Urinary bladder (tissue), 4 donors: ENCODE measurements at places on chromosomes 4 and X. TPM values are rescaled to one million over a fixed set of nuclear protein-coding genes. Genes with fewer than 3 reads are reported as not detected.

GRCh38 chr4:13430834-13431568 lies 53.1 kb downstream of the RAB28 start:
- no peak for DNase-seq

DNA sequence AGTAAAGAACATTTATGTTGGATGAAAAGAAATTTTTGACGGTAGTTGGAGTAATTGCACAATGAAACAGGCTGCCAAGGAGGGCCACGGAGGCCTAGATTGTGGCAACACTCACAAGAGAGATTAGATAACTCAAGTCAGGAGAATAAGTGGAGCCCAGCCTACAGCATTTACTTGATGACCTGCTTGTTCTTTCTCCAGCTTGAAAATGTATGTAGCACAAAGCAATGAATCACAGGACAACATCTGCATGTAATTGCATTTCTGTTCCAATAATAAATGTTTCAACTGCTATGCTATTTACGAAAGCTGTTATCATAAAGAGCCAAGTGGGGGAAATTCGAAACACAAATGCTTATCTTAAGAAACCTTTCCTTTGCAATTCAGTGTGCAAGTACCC lies 221.2 kb upstream of the MID1 start:
- DNase-seq, result no peak

Gene ASB9
- total RNA-seq, result 3.4 TPM

Gene BMP3
- total RNA-seq, result 19.1 TPM

Gene GPR50
- total RNA-seq, result 0.26 TPM

Gene TCP11X2
- not detected for total RNA-seq

Gene USP17L18
- not detected for total RNA-seq

DNA sequence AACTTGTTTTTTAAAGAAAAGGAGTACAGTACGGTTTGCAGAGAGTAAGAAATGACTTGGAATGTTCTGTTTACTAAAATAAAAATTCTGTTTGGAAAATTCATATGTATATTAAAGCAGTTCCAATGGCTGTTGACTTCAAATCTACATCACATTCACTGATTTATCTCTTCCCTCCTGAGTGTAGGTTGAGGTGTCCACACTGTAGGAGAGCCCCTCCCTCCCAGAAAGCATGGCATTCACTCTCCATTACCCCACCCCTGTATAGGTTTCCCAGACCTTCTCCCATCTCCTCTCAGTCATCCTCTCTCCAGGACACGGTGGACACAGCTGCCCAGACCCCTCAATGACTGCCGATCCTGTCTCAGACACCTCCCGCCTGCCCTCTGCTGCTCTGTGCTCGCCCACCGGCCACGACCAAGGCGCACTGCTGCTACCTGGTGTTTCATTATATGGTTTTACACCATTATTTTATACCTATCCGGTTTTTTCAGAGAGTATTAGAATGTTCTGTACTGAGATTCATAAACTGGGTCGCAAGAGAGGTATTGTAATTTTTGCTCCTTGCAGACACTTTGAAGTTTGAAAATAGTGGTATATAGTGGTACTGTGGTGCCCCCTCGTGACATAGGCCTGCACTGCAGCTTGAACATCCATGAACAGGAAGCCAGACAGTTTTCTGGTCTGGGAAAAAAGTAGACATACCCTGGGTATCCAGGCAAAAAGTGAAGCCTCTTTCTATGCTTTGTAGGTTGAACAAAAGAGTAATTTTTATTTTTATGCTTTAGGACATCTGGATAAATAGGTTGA lies 38.8 kb upstream of the BEX4 start:
- DNase-seq, result no peak

Gene GRIA2
- 16.4 TPM for total RNA-seq

DNA sequence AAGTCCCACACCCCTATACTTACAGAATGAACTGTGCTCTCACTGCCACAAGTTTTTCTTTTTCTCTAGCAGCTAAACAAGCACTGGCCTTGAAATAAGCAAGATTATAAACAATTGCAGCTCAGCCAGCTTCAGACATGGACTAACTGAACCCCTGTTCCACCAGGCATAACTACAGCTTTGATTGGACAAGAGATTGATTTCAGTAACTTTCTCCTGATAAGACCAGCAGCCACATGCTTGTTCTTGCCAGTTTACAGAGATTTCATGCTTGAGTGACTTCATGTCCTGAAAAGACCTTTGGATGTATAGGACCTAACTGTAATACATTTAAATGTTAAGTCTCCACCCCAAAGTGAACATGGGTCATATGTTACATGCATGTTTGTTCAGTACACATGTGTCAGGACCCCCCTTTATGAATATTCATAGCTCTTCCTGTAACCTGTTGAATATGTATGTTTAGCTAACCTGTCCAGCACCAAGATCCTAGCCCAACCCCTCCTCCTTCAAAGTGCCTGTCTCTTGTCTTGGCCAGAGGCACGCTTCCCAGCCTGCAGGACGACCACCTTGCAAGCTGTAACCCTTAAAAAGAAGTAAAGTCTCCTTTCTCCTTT lies 27.9 kb downstream of the ZNF275 start:
- DNase-seq, result no peak

GRCh38 chr4:17708992-17709762 lies 72.2 kb downstream of the FAM184B start:
- DNase-seq, result no peak

Gene FGB
- not detected for total RNA-seq

DNA sequence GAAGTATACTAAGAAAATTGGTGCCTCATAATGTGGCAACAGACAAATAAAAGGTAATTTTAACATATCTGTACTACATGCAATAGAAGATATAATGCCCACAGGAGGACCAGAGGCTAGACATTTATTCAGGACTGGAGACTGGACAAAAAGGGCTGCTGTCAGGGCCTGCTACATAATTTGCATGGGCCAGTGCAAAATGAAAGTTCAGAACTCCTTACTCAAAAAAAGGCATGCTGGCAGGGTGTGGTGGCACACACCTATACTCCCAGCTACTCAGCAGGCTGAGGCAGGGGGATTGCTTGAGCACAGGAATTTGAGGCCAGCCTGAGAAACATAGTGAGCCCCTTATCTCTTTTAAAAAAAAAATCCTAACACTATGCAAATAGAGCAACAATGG lies 12.4 kb upstream of the MAOA start:
- DNase-seq, result no peak

GRCh38 chr4:84232309-84233095 lies 266.6 kb downstream of the NKX6-1 start:
- DNase-seq, result no peak

DNA sequence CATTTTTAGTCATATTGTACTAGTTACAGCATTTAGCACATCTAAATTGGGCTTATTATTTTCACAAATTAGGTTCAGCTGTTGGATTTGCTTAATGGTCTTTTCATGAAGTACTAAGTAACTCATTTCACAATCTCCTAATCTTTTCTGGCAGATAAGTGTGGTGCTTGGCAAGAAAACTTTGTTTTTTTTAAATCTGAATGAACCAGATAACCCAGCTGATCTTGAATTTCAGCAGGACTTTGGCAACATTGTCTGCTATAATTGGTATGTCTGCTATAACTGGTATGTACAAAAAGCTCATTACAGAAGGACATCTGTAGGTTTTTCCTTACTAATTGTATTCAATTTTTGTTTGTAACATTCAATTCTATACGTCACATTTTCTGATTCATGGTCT lies 22.7 kb downstream of the WDR19 start:
- no peak for DNase-seq

Gene ADAMTS3
- 6.3 TPM for total RNA-seq

DNA sequence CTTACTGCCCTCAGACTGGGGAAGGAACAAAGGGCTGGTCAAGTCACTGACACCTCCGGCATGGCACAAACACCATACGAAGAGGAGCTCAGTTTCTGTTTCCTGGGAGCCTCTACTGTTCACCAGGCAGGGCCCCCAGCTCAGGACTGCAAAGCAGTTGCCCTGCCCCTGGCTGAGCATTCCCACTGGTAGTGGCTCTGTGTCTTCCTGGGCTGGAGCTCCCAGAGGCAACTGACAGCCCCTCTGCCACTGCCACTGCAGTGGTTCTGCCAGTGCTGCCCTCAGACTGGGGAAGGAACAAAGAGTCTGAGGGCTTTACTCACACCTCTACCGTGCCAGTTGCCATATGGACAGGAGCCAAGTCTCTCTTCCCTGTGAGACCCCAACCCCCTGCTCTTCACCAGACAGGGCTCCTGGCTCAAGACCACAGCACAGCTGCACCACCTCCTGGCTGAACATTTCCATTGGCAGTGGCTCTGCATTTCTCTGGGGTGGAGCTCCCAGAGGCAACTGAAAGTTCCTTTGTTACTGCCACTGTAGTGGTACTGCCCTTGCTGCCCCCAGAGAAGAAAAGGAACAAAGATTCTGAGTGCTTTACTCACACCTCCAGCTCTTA lies 67.9 kb downstream of the SMARCA5 start:
- no peak for DNase-seq

Gene XAGE1A
- total RNA-seq, result not detected

DNA sequence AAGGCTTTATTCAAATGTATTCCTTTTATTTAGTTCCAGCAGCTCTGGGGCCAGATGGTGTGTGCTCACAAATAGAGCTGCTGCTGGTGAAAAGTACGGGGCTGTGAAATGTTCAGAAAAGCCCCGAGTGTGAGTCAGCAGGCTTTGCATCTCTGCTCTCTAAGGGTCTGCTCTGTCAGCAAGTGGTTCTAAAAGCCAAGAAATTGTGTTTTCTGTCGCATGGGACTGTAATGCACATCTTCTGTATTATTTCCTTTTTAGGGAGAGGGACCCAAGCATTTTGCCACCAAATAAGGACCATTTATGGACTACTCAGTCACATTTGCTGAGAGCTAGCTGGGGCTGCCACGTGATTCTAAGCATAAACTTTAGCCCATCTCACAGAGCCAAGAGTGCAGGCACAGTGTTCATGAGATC lies 82.9 kb upstream of the NHS start:
- no peak for DNase-seq

Gene LRP2BP
- 5.4 TPM for total RNA-seq

DNA sequence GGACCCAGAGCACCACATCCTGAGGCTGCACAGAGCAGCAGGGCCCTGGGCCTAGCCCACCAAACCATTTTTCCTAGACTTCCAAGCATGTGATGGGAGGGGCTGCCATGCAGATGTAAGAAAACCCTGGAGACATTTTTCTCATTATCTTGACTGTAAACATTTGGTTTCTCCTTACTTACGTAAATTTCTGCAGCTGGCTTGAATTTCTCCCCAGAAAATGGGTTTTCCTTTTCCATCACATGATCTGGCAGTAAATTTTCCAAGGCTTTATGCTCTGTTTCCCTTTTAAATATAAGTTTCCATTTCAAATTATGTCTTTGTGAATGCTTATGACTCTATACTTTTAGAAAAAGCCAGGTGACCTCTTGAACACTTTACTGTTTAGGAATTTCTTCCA lies 945.9 kb upstream of the NDST4 start:
- DNase-seq, result no peak

GRCh38 chrX:48589482-48590162 lies 7.7 kb upstream of the WDR13 start:
- DNase-seq, result no peak

DNA sequence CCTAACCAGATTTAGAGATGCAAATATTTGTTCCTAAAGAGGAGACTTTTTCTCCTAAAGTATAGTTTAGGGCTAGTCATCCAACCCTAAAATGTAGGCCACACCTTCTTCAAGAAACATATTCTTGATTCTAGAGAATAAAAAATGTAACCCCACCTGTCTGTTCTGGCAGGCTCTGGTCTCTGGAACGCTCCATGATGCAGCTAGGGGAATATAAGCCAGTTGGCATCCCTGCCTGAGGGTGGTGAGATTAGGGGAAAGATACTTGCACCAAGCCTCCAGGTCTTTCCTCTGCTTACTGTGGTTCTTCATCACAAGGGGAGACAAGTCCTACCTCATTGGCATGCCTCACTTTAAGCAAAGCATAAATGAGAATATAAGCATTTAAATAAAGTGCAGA lies 21.2 kb upstream of the TBC1D9 start:
- no peak for DNase-seq

GRCh38 chr4:29861307-29861706 lies 858.9 kb upstream of the PCDH7 start:
- no peak for DNase-seq

GRCh38 chr4:180436361-180436760 lies 1806.8 kb upstream of the TENM3 start:
- no peak for DNase-seq

DNA sequence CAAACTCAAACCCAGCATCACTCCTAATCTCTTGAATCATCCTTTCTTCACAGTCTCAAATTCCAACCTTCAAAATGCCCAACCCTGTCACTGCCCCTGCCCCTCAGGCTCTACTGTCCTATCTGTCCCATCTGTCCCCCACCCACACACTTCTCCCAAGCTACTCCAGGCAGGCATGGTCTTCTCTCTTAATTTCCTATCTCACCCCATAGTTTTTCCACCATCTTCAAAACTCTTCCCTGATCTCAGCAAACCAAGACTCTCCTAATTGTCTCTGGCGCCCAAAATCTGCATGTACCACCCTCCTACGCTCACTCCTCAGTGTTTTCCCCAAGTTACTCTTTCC lies 644 bp downstream of the LAMP2 start:
- DNase-seq, result no peak

Gene KLF8
- total RNA-seq, result 9.6 TPM

DNA sequence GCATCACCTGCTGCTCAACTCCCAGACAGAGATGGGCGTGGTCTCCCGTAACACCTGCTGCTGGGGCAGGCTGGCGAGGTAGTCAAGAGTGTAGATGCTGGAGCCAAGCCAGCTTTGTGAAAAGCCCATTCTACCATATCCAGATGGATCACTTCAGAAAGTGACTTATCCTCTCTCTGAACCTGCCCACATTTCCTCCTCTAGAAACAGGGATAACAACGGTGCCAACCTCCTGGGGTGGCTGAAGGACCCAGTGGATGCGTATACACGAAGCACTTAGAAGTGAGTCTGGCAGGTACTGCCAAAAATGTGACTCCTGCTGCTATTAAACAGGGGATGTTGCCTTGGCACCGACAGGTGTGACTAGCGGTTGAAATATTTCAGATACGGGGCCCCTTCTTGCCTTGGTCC lies 95.8 kb downstream of the SORBS2 start:
- DNase-seq, result no peak

GRCh38 chr4:13143222-13144070 lies 340.7 kb downstream of the RAB28 start:
- no peak for DNase-seq

- DNase-seq, result no peak
Measured at GRCh38 chr4:10456595-10457254, 501 bp downstream of the ZNF518B start.

Gene GPR78
- total RNA-seq, result 3.6 TPM

Gene SPANXC
- total RNA-seq, result not detected

GRCh38 chrX:11899091-11899490 lies 141.1 kb downstream of the MSL3 start:
- no peak for DNase-seq
